ENCODE measurements at places on chromosomes 7 and 10.

DNA sequence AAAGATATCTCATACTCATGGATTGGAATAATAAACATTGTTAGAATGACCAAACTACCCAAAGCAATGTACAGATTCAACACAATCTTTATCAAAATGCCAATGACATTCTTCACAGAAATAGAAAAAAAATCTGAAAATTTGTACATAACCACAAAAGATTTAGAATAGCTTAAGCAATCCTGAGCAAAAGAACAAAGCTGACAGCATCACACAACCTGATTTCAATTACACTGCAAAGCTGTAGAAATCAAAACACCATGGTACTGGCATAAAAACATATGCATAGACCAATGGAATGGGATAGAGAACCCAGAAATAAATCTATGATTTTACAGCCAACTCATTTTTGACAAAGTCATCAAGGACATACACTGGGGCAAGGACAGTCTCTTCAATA is 130.0 kb upstream of the TMEM72 start:
- no peak for DNase-seq

GRCh38 chr10:78451592-78451991 is 417.9 kb downstream of the RPS24 start:
- no peak for DNase-seq

DNA sequence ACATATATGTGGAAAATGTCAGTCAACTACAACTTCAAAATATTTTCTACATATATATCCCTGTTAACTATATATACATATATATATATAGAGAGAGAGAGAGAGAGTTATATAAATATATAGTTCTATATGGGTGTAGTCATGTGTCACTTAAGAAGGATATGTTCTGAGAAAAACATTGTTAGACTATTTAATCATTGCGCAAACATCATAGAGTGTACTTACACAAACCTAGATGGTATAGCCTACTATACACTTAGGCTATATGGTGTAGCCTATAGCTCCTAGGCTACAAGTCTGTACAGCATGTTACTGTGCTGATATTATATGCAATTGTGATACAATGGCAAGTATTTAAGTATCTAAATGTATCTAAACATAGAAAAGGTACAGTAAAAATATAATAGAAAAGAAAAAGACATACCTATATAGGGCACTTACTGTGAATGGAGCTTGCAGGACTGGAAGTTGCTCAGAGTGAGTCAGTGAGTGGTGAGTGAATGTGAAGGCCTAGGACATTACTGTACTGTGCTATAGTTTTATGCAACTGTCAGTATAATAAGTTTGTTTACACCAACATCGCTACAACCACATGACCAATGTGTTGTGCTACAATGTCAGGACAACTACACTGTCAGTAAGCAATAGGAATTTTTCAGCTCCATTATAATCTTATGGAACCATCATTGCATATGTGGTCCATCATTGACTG is 18.0 kb upstream of the FGL2 start:
- no peak for DNase-seq

DNA sequence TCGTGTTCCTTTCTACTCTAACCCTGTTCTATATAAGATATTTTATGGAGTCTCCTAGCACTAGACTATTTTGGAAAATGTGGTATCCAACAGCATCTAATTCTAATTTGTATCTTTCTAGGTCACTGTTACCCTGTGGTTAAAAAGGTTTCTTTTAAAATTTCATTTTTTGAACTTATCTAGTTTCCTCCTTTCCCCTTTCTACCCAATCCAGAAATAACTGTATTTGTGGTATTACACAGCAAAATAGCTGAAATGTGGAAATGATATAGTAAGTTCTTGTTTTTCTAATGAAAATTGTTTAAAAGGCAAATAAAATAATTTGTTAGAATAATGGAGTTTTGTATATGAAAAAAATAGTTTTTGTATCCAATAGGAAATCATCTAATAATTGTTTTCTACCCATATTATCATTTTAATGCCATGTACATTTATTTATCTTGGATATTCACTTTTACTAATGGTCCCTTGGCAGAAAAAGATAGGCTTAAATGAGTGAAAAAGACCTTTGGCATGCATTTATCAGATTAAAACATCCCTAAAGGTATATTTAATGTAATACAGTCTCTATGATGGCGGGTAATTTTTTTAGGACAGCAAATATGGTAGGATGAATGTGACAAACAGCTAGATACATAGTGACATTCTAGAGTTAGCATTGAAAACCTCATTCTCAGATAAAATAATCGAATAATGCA is 175.5 kb upstream of the PLXDC2 start:
- no peak for DNase-seq

- DNase-seq: no peak
Measured at GRCh38 chr7:36368496-36368895, 21.2 kb upstream of the ANLN start.

DNA sequence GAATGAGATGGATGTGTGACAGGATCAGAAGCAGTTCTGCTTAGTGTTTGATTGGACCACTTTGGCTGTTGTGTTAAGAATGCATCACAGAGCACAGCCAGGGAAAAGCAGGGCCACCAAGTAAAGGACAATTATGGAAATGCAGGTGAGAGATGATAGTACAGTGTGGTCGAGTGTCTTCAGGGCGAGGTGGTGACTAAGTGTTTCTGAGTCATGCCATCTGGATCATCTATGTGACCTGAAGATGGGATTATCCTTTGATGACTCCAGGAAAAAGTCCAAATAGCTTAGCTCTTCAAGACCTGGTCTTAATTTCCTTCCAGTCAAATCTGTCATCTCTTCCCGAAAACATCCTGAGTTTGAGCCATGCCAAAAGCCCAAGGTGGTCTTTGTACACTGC is 523.2 kb upstream of the IGFBP3 start:
- no peak for DNase-seq

GRCh38 chr10:34121781-34122622 is 693.1 kb downstream of the PARD3 start:
- DNase-seq: no peak

GRCh38 chr10:71684356-71685173 is 35.0 kb downstream of the C10orf105 start:
- no peak for DNase-seq

- peak; percentile 86 for DNase-seq
Measured at GRCh38 chr7:143901668-143902331, at the start of gene TCAF1. TCAF1 (minus strand) TSS chr7:143902176; CDS start chr7:143876608, 25,568 bp downstream.
